ENCODE measurements at places on chromosomes 6 and 20.

- peak overlapping the region; percentile 84 for H3K4me3 ChIP-seq
- peak overlapping the region; percentile 55 for H3K27ac ChIP-seq
- peak; percentile 87 for DNase-seq
- peaks cover 63% of the 10 kb centered on the region for H3K4me1 ChIP-seq
Observed at GRCh38 chr20:16574656-16575355, 1.6 kb upstream of the KIF16B start.

DNA sequence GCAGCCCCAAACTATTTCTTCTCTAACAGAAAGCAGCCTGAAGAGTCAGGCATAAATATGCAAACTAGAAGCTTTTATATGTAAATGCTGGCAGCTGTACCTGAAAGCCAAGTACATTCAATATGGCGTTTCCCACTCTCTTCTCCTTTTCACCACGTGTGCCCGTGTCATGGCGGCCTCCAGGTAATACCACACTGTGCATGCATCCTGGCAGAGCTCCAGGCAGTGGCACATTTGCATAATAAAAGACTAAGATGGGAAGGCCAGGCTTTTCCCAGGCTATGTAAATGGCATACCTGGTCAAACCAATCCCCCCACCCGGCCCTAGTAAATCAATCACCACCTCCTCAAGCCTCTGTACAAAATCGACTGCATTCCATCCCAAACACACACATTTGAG is 120.6 kb downstream of the MMUT start:
- no peak overlapping the region for H3K4me3 ChIP-seq
- no peaks in the 10 kb centered on the region for H3K36me3 ChIP-seq
- no peak overlapping the region for H3K27ac ChIP-seq
- no peaks in the 10 kb centered on the region for H3K27me3 ChIP-seq
- no peaks in the 10 kb centered on the region for H3K4me1 ChIP-seq
- DNase-seq: no peak

DNA sequence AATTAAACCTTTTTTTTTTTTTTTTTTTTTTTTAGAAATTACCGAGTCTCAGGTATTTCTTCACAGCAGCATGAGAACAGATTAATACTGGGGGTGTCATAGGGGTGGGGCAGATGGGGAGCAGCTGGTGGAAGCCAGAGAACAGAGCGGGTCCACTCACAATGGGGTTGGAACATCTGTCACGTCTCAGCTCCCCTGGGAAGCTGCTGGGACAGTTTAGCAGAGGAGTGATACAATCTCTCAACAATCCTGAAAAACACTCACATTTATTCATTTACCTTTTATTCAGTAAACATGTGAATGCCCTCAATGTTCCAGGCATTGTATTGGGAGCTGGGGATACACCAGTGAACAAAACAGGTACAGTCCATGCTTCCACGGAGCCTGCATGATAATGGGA is 162.2 kb downstream of the SMOC2 start:
- peaks cover 5% of the 10 kb centered on the region for H3K36me3 ChIP-seq
- no peak for DNase-seq
- peaks cover 49% of the 10 kb centered on the region for H3K4me1 ChIP-seq
- H3K4me3 ChIP-seq: no peak overlapping the region

- no peaks in the 10 kb centered on the region for H3K36me3 ChIP-seq
- no peak overlapping the region for H3K4me3 ChIP-seq
- peaks cover 41% of the 10 kb centered on the region for H3K27me3 ChIP-seq
- H3K27ac ChIP-seq: no peak overlapping the region
Observed at GRCh38 chr6:5090603-5091002, 5.5 kb downstream of the PPP1R3G start.

GRCh38 chr6:141809901-141810300 is 322.8 kb upstream of the GJE1 start:
- no peak overlapping the region for H3K27ac ChIP-seq
- H3K4me1 ChIP-seq: no peaks in the 10 kb centered on the region
- H3K36me3 ChIP-seq: no peaks in the 10 kb centered on the region
- H3K27me3 ChIP-seq: no peaks in the 10 kb centered on the region

GRCh38 chr6:41159415-41160082 is 3.4 kb downstream of the TREM2 start:
- H3K4me3 ChIP-seq: no peak overlapping the region
- peaks cover 24% of the 10 kb centered on the region for H3K27me3 ChIP-seq
- H3K4me1 ChIP-seq: peaks cover 10% of the 10 kb centered on the region
- DNase-seq: no peak

- no peaks in the 10 kb centered on the region for H3K4me1 ChIP-seq
- DNase-seq: peak; percentile 75
- no peak overlapping the region for H3K4me3 ChIP-seq
- H3K27me3 ChIP-seq: peaks cover 39% of the 10 kb centered on the region
Observed at GRCh38 chr20:36435592-36436541, 105.5 kb upstream of the MYL9 start.

GRCh38 chr6:12077021-12077710 is 65.1 kb downstream of the HIVEP1 start:
- no peak for DNase-seq
- H3K36me3 ChIP-seq: peaks cover 15% of the 10 kb centered on the region
- H3K4me1 ChIP-seq: peaks cover 42% of the 10 kb centered on the region
- H3K4me3 ChIP-seq: no peak overlapping the region
- H3K27me3 ChIP-seq: peaks cover 2% of the 10 kb centered on the region

GRCh38 chr6:35719404-35719829 is 17.4 kb upstream of the ARMC12 start:
- peak overlapping the region; percentile 83 for H3K27ac ChIP-seq
- no peak for DNase-seq
- peaks cover 78% of the 10 kb centered on the region for H3K4me1 ChIP-seq
- no peaks in the 10 kb centered on the region for H3K36me3 ChIP-seq
- peak overlapping the region; percentile 41 for H3K4me3 ChIP-seq

GRCh38 chr20:62047666-62048345 is 17.9 kb downstream of the TAF4 start:
- H3K27me3 ChIP-seq: peaks cover 9% of the 10 kb centered on the region
- no peak for DNase-seq
- H3K27ac ChIP-seq: no peak overlapping the region
- H3K36me3 ChIP-seq: no peaks in the 10 kb centered on the region
- H3K4me3 ChIP-seq: no peak overlapping the region

DNA sequence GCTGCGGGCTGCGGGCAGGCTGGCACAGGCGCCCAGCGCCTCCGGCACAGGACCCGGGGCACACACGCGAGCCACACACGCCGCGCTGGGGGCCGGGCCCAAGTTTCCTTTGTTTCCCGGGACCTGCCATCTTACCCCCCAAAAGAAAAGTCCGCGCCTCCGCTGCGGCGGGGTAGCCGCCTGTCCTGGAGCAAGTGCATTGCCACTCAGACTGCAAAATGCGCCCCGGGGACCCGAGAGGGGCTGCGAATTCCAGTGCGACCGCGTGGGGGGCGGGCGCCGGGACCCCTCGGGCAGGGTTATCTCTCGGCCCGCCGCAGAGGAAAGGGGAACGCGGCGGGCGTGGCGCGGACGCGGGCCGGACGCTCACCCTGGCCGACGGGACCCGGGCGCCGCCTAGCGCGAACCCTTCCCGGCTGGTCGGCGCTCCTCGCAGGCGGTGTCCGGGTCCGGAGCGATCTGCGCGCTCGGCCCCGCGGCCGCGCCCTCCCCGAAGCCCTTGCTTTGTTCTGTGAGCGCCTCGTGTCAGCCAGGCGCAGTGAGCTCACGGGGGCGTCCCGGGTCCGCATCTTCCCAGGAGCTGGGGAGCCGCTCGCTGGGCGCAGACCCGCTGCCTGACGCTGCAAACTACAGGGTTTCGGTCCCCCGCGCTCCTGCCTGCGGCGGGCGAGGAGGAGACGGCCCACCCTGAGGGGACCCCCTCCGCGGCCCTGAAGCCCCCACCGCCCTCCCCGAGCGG is 639 bp upstream of the CD24 start:
- H3K27me3 ChIP-seq: peaks cover 2% of the 10 kb centered on the region
- DNase-seq: peak; percentile 74

- DNase-seq: no peak
- H3K36me3 ChIP-seq: no peaks in the 10 kb centered on the region
- peak overlapping the region; percentile 35 for H3K27ac ChIP-seq
- H3K27me3 ChIP-seq: peaks cover 8% of the 10 kb centered on the region
- H3K4me1 ChIP-seq: peaks cover 35% of the 10 kb centered on the region
Observed at GRCh38 chr20:22374678-22375590, 209.4 kb downstream of the FOXA2 start.

- H3K36me3 ChIP-seq: no peaks in the 10 kb centered on the region
- no peak overlapping the region for H3K27ac ChIP-seq
- no peak for DNase-seq
- peaks cover 8% of the 10 kb centered on the region for H3K27me3 ChIP-seq
- H3K4me3 ChIP-seq: no peak overlapping the region
Observed at GRCh38 chr20:16027686-16028085, 545.6 kb downstream of the KIF16B start.

GRCh38 chr6:156731396-156731795 is 45.8 kb upstream of the ARID1B start:
- no peaks in the 10 kb centered on the region for H3K4me1 ChIP-seq
- H3K27ac ChIP-seq: no peak overlapping the region
- no peaks in the 10 kb centered on the region for H3K36me3 ChIP-seq
- H3K27me3 ChIP-seq: peaks cover 12% of the 10 kb centered on the region

- no peak overlapping the region for H3K4me3 ChIP-seq
- DNase-seq: no peak
- H3K4me1 ChIP-seq: peaks cover 33% of the 10 kb centered on the region
- H3K27me3 ChIP-seq: peaks cover 35% of the 10 kb centered on the region
- H3K27ac ChIP-seq: no peak overlapping the region
Observed at GRCh38 chr20:62860924-62861691, 514 bp downstream of the TCFL5 start.

GRCh38 chr20:475463-476357 is 13.4 kb upstream of the TBC1D20 start:
- no peak overlapping the region for H3K4me3 ChIP-seq
- peaks cover 4% of the 10 kb centered on the region for H3K4me1 ChIP-seq

DNA sequence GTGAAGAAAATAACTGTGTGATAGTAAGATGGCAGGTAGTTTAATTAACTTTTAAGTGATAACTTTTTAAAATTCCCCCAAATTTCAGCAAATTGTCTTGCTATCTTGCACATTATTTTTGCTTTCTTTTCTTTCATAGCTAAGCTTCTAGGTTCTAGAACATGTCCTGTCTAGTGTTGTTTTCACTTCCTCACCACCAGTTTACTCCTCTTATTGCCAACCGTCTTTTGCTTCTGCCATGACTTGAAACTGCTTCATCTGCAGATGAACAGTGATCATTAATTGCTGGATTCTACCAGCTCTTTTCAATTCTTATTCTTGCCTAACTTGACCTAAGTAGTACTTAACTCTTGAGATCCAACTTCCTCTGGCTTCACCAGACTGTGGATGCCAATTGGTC is 137.8 kb downstream of the CENPW start:
- H3K4me3 ChIP-seq: no peak overlapping the region
- no peaks in the 10 kb centered on the region for H3K36me3 ChIP-seq
- no peak for DNase-seq
- H3K27me3 ChIP-seq: peaks cover 3% of the 10 kb centered on the region
- no peaks in the 10 kb centered on the region for H3K4me1 ChIP-seq
- H3K27ac ChIP-seq: no peak overlapping the region

GRCh38 chr6:134590004-134590403 is 272.1 kb upstream of the SGK1 start:
- no peaks in the 10 kb centered on the region for H3K36me3 ChIP-seq
- peaks cover 10% of the 10 kb centered on the region for H3K4me1 ChIP-seq
- no peak overlapping the region for H3K27ac ChIP-seq
- H3K4me3 ChIP-seq: no peak overlapping the region

GRCh38 chr6:101001012-101001411 is 119.9 kb upstream of the ASCC3 start:
- no peaks in the 10 kb centered on the region for H3K36me3 ChIP-seq
- no peak overlapping the region for H3K27ac ChIP-seq
- peaks cover 6% of the 10 kb centered on the region for H3K27me3 ChIP-seq
- DNase-seq: no peak
- H3K4me3 ChIP-seq: no peak overlapping the region

DNA sequence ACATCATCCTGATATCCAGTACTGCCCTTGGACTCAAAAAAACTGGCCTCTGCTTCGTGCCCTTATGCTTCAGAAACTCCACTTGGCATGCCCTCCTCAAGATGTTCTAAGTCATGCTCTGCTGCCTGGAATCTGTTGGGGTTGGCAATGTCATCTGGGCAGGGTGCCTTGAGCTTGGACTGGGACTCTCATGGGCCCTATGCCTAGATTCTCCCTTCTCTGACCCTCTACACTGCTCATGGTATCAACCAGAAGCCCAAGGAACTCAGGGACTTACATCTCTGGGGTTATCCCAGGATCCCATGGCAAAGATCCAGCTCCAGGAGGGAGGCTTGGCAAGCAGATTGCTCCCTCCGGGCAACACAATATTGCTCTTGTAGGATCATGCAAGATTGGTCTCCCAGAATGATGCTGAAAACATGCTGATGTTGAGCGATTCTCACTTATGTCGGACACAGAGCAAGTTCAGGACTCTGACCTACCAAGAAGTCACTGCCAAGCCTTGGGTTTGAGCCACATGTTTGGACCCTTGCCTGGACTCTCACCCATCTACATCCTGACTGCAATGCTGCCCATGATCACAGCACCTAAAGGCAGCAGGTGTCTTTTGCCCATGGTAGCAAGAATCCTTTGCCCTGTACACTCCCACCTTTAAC is 88.8 kb downstream of the ADAT2 start:
- DNase-seq: no peak
- no peaks in the 10 kb centered on the region for H3K4me1 ChIP-seq
- no peak overlapping the region for H3K27ac ChIP-seq
- H3K4me3 ChIP-seq: no peak overlapping the region

DNA sequence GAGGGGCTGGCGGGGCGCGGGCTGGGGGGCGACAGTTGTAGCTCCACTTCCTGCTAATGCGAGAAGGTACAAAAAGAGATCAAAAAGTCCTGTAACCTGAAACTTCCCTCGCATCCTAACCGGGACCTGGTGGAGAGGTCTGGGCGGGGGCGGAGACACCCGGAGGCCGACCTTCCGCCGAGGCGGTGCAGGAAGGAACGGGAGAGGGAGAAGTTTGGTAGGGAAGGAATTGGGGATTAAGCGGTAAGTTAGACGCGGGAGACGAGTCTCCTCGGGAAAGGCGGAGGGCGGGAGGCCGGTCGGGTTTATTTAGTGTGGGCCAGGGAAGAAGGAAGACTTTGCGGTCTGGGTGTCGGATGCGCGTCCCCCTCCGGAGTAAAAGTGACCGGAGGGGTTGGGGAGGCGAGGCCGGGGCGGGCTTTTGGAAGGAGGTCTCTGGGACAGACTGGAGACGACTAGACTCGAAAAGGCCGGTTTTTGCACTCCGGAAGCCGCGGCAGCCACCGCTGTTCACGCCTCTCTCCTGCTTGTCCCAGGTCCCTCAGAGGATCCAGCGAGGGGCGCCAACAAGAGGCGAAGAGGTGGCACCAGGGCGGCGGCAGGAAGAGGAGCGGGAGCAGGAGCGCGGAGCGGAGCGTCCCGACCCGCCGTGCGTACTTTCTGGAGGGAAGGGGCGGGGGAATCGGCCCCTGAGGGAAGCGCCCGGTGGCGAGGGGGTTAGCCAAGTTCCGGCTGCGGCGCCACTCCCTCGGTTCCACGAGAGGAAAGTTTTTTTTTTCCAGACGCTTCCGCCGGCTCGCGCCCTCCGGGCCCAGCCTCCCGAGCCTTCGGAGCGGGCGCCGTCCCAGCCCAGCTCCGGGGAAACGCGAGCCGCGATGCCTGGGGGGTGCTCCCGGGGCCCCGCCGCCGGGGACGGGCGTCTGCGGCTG is 734 bp downstream of the TPBG start:
- DNase-seq: peak; percentile 74
- H3K27me3 ChIP-seq: peaks cover 10% of the 10 kb centered on the region
- H3K36me3 ChIP-seq: peaks cover 4% of the 10 kb centered on the region
- peaks cover 40% of the 10 kb centered on the region for H3K4me1 ChIP-seq
- H3K4me3 ChIP-seq: peak overlapping the region; percentile 95

All from nephron progenitor cell (in vitro differentiated cells).